ENCODE measurements at places on chromosomes 16 and 17.

- no peak for DNase-seq
These were observed 3.1 kb upstream of the TNFSF13 start for GRCh38 chr17:7555320-7555948.

- no peak for DNase-seq
These were observed 205.4 kb upstream of the KCNJ16 start for GRCh38 chr17:69869667-69870066.

GRCh38 chr17:13311306-13311705 lies 290.4 kb downstream of the HS3ST3A1 start:
- peak; percentile 41 for DNase-seq

DNA sequence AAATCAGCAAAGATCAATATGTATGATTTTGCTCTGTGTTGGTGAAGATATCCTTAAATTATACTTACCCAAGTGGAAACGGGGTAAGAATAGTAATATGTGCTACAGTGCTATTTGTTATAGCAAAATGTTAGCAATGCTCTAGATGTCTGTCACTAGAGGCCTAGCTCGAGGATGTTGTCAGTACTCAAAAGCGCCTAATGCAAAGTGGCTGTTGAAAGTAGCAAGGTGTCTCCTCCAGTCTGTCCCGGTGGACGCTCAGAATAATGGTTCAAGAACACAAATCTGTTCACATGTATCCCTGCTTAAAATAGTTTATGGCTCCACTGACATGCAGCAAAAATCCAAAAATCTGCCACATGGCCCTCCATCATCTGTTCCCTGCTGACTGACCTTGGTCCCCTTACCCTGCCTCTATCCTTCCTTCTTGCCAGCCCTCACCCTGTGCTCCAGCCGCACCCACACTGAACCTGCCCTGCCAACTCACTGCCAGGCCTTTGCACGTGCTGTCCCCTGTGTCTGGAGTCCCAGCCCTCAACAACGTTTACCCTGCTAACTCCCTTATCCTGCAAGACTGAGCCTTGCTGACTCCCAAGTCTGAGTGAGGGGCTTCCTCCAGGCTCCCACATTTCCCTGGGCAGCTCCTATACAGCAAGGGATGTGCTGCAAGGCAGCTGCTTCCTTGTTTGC lies 9.6 kb upstream of the RNF112 start:
- DNase-seq, result no peak

- DNase-seq, result no peak
These were observed 488 bp downstream of the C17orf113 start for GRCh38 chr17:42049834-42050392.

GRCh38 chr17:39527220-39527813 lies 66.0 kb downstream of the CDK12 start:
- DNase-seq, result peak; percentile 47

DNA sequence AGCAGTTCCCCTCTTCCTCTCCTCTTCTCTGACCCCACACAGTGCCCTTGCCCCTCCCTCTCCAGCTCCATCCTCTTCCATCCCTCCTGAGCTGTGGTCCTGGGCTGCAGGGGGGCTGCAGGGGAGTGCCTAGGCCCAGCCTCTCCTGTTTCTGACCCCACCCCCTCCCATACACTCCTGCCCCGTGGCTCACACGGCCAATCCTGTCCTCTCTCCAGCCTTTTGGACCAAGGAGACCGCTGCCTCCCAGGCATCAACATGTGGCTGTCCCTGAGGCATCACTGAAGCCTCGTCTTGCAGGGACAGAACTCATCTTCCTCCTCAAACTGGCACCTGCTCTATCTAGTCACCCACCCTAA lies 6.7 kb downstream of the CLUH start:
- no peak for DNase-seq

DNA sequence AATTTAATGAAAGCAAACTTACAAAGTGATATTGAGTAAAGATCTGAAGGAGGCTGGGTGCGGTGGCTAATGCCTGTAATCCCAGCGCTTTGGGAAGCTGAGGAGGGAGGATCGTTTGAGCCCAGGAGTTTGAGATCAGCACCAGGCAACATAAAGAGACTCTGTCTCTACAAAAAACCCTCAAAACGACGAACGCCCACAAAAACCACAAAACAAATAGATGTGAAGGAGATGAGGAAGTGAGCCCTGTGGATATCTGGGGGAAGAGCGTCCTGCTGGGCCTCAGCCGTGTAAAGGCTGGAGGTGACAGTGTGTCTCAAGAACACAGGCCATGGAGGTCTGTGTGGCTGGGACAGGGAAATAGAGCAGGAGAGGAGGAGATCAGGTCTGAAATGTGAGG lies 68.8 kb downstream of the ITFG1 start:
- DNase-seq, result peak; percentile 69

DNA sequence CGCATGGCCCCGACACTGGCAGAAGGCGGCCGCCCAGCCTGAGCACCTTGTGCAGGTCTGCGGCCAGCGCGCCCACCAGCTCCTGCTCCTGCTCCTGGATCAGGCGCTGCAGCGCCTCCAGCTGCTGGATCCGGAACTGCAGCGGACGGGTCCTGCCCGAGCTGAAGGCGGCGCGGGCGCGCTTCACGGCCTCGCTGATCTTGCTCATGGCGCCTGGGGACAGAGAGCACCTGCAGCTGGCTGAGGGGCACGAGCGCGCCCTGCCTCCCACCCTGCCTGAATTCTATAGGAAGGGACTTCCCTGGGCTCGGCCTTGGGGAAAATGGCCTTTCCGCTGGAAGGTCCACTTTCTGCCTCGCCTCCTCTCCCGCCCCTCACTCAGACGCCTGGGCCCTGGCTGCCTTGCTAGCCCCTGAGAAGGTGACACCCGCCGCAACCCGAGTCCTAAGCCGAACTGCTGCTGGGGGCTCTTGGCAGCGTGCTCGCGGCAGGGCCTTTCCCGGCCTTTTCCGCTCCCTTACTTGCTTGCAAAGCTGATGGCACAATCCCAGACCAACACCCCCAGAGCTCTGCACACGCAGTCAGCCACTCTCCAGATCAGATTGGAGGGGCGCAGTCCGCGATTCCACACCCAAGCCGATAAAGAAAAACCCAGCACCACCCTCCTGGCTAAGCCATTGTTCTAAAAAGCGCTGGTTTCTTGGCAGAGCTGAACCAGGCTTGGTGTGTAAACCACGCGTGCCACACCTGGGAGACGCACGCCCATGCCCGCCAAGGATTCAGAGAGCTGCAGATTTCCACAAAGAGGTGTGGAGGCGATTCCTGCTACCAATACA lies 3.0 kb downstream of the ALDH3A1 start:
- peak; percentile 79 for DNase-seq

DNA sequence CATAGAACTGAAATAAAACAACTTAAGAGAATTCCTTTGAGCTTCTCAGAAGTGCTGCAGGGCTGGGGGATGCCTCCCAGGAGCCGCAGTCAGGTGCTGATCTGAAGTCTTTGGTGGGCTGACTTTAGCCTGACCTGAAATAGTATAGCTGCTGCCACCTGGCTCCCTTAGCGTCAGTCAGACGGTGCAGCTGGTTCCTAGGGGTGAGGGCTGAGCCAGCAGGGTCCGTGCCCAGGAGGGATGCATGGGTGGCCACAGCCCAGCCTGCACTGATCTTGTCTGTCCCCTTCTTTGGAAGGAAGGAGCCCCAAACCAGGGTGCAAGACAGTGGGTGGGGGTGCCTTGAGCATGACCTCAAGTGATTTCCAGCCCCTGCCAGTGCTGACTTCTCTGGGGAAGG lies 11.5 kb downstream of the MAPT start:
- DNase-seq, result no peak

DNA sequence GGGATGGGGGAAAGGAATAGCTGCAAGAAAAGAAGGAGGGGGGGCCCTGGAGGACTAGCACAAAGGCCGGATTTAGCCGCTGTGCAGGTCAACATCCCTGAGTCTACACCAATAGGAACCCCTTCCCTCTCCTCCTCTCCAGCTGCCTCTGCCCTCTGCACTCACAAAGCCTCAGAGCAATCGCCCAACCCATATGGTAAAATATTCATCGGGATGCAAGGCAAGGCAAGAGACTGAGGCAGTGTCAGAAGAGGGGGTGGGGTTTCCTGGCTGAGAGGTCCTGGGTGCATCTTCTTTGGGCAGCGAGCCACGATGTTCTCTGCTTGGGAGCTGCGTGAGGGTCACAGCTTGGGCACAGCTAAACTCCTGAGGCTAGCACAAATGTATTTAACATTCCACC lies 115.5 kb upstream of the NLRP1 start:
- no peak for DNase-seq

DNA sequence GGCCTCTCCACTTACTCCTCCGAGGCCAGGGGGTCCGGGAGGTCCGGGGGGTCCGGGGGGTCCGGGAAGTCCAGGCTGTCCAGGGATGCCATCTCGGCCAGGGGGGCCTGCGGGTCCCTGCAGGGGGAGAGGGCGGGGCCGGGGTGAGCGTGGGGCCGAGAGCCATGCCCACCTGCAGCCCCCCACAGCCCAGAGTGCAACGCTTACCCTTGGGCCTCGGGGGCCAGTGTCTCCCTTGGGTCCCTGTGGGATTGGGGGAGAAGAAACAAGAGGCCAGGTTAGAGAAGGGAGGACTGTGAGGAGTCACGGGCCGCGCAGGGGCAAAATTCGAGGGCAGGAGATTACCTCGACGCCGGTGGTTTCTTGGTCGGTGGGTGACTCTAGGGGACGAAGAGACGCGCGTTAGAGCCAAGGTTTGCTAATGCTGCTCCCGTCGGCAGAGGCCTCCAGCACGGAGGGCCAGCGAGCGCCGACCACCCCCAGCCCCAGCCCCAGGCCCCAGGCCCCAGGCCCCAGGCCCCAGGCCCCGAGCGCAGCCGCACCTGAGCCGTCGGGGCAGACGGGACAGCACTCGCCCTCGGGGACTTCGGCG lies 2.1 kb downstream of the COL1A1 start:
- peak; percentile 27 for DNase-seq

DNA sequence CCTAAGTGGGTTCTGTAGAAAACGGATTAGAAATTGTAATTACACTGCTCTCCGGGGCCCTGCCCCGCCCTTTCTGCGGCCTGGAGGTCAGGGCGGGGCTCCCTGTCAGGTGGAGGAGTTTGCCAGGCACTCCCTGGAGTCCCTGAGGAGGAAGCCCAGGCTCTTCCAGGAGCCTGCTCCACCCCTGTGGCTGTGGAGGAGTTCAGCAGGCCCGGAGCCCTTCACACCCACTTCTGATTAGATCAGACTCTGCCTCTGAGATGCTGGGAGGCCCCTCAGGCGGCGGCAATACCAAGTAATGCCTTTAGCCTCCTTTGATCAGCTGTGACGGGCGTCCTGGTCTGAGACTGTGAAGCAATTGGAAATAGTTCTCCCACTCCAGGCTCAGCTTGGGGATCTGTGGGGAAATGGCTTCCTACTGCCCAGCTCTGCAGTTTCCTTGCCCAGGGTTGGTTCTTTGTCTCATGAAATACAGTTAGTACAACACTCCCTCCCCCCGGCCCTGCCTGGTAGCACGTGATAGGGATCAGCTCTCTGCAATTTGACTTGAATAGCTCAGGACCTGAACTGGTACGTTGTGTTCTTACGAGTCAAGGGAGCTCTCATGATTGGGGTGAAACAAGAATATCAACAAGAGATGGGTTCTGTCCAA lies 22.3 kb downstream of the BAIAP2 start:
- DNase-seq, result peak; percentile 80

Measured in choroid plexus epithelial cell (primary cell).